ENCODE measurements at places on chromosomes 11 and 22.

GRCh38 chr22:29512031-29512430 is 32.0 kb downstream of the NEFH start:
- no peak for DNase-seq

GRCh38 chr11:14635546-14635945 is 8.1 kb upstream of the PDE3B start:
- DNase-seq, result no peak

GRCh38 chr11:58498464-58498863 is 9.4 kb downstream of the OR5B21 start:
- DNase-seq, result no peak

DNA sequence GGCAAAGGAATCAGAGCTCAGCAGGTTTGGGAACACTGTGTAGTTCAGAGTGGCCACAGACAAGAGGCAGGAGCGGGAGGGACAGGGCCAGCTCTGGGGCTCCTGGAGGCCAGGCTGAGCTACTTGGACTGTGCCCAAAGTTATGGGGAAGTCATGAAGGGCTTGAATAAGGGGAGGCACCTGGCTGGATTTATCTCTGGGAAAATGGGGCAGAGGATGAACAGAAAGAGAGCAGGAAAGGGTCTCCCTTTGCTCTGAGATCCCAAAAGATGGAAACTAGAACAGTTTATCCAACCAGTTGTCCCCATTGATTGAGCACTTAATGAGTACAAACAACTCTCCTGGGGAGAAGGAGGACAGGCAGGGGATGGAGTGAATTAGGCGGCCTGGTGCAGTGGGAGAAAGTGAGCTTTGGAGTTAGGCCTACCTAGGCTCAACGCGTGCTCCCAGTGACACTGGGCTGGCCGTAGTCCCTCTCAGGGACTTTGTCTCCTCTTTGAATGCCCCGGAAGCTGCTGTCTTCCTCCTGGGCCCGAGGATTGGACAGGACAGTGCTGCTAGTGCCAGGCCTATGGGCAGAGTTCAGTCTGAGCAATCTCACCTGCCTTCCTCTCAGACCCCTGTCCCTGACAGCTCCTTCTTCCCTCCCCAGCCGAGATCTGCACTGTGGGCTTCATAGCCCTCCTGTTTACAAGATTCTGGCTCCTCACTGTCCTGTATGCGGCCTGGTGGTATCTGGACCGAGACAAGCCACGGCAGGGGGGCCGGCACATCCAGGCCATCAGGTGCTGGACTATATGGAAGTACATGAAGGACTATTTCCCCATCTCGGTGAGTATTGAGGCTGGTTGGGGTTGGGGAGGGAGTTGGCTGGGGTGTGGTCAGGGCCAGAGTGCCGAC is 2.0 kb downstream of the MOGAT2 start:
- peak; percentile 53 for DNase-seq

DNA sequence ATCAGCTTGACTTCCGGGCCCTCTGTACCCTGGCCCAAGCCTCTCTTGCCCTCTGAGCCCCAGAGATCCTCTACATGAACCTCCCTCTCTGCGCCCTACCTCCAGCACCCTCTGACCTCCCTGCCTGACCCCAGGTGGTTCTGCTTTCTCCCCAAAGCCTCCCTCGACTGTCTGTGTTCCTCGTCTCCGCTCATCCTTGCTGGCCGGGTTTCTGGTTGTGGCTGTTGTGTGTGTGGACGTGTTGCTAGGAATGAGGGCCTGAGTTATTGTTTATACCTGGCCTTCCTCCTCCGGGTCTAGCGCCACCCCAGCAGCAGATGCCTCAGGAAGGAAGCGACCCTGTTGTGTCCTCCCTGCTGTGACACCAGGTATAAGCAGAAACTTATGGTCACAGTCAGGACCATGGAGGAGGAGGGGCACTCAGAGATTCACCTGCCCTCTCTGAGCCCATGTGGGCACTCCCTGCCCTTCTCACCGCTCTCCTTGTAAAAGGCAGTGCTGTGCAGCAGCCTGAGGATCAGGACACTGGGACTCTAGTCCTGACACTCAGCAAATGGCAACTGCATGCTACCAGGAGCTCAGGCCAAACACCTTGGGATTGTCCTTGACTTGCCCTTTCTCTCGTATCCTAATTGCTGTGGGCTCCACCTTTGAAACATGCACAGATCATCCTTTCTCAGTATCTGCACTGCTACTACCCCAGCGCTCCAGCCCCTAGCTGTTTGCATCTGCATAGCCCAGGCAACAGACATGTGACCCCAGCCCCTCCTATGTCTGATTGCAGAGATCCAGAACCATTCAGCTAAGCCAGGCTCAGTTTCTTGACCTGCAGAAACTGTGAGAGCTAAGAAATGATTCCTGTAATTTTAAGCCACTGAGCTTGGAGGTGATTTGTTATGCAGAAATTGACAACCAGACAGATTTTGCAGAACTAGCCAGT is 140.1 kb downstream of the ST3GAL4 start:
- peak; percentile 25 for DNase-seq

DNA sequence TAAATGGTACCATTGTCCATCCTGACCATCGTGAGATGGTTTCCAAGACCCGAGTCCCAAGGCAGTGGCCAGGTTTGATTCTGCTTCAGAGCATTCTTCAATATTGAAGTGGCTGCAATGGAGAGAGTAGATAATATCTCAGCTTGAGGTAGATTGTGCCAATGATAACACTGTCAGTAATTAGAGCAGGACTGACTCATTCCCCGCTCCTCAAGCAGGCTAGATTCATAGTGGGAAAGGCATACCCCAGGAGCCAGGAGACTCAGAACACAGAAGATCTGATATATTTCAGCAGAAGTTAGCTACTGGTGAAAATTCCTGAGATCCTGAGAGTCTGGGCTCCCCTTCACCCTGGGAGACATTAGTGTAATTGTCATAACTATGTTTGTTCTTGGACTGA is 55.6 kb upstream of the LARGE1 start:
- DNase-seq, result no peak

DNA sequence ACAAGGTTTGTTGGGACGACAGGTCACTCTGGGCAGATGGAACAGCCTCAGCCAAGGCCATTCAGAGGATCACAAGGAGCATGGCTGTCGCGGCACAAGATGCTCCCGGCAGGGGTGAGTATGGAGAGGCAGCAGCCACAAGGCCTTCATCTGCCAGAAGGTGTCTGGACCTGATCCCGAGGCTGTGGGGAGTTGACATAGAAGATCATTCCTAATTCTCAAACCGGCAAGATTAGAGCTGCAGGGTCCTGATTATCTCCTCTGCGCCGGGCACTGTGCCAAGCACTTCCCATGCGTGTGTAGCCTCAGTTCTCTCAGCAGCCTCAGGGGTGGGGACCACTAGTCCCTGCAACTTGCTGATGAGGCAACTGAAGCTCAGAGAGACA is 32.3 kb upstream of the RFPL3 start:
- peak; percentile 27 for DNase-seq

- no peak for DNase-seq
Measured at GRCh38 chr11:129943036-129943435, 47.7 kb upstream of the NFRKB start.

DNA sequence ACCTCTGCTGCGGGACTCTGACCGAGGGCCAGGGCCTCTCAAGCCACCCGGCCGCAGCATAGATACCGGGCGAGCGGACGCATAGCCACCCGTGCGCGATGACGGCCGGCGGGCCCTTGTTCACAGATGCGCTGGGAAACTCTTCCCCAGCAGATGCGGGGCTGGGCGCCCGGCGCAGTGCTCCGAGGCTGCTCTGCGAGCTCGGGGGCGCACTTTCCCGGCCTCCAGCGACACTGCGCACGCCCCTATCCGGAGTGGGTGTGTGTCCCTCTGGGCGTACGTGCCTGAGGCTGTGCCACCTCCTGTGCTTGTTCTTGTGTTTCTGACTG is 104.7 kb upstream of the E2F8 start:
- peak; percentile 75 for DNase-seq

DNA sequence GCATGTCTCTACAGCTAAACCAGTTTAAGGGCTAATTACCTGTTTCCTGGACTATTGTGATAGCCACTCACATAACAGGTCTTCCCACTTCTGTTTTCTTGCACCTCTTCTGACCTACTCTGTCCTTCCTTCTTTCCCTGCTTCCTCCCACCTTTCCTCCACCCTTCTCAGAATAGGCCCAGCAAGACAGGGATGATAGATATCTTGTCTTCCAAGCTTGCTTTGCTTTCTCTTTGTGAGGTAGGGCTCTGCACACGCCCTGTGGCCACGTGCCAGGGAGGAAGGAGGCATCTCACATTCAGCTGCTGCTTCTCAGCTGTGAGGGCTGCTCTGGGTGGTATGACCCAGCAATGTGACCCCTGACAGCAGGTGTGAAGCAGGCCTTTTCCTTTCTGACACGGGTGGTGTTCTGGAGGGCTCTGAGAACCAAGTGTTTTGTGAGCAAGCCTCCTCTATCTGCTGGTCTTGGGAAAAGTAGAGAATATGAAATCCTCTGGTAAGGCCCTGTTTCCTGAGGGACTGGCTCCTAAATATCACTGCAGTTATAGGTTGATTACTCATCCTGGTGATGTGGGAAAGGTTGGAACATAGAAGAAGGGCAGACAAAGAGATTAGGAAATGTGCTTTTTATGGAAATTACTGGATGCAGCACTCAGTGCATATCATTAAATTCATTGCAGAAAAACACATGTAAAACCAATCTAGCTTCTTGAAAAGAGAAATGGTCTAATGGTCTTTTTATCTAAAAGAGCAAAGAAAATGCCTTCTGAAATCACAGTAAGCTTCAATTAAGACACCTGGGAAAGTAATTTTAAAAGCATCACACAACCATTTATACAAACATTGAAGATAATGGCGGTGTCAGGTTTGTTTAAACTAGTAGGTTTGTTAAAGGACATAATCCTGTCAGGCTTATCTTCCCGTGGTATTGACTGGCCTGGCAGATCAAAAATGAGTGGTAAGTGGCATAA is 8.5 kb downstream of the AMOTL1 start:
- no peak for DNase-seq

DNA sequence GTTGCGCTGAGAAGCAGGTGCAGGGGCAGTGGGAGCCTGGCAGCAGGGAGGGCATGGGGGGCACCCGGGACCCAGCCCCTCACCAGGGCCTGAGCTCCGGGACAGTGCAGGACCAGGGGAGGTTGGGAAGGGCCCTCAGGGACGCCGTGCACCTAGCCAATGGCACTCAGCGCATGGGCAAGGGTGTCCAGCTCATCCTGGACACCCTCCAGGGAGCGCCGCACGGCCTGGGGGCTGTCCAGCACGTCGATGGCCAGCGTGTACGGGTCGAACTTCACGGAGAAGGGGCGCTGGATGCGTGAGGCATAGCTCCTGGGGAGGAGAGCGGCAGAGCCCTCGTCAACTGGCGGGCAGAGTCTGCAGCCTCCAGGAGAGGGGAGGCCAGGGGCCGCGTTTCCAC is 3.1 kb upstream of the INS start:
- no peak for DNase-seq

- no peak for DNase-seq
Measured at GRCh38 chr11:103904324-103904667, 132.1 kb upstream of the DDI1 start.

- DNase-seq, result no peak
Measured at GRCh38 chr11:90635886-90636285, 413.0 kb upstream of the CHORDC1 start.

DNA sequence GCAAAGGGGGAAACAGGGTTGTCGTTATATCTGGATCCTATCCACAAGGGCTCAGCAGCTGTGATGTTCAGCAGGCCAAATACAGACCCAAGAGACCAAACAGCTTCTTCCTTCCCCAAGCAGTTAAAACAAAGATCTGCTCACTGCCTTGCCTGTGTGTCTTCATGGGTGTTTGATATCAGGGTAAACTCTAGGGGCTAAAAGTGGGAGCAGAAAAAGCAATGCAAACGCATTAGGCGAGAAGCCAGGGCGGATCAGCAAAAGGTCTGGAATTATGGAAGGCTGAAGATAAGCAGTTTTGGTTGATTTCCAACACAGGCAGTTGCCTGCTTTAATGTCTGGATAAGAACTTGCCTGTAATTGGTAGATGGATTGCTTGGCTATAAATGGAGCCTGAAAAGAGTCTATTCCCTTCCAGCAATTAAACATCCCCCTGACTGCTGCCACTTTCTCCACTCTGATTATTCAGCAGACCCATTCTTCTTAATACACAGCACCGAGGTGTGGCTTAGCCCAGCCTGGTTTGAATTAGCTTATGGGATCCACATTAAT is 126.3 kb downstream of the COMMD9 start:
- no peak for DNase-seq

DNA sequence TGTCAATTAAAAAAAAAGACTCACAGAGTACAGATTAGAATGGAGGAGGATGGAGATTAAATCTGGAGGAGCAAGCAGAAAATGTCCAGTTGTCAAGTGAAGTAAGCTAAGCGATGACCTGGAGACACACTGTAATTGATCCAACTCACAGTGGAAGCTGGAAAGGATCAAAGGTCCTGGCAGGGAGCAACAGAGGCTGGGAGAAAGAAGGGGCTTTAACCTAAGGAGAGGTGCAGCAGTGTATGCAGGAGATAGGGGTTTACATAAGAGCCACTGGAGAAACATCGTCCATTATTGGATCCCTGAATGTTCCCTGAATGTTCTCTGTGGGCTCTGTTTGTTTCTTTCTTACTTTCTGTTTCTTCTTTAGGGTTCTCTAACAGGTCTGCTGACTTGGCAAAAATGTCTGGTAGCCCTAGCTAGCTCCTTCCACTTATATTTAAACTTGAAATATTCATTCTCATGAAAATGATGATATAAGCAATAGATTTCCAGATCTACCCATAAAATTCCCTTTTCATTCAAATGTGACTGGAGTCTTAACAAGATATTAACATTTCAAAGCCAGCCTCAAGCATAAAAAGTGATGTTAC is 30.1 kb upstream of the CAT start:
- no peak for DNase-seq

DNA sequence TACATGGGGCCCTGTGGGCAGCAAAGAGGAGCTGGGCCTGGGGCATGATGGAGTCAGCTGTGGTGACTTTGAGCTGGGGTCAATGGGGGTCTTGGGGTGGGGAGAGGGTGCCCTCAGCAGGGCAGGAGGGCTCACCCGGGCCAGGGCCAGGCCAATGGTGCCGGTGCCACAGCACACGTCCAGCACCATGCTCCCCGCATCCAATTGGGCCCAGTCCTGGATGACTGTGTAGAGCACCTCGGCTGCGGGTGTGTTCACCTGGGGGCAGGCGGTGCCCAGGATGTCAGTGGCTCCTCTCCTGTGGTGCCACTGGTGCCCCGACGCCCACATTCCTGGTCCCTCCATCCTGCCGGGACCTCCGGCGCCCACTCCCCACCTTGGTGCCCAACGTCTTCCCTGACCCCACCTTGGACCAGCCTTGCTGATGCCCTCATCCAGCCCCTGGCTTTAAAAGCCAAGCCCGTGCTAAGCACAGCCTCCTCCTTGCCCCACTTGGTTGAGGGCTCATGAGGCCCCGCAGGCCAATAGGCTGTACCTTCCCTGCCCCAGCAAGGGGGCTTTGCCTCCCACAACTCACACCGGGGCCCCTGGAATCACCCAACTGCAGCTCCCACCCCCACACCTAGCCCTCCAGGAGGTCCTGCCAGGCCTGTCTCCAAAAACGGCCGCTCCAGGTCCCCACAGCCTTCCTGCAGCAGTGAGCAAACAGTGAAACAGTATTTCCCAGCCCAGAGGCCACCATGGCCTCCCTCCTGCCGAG is 2.2 kb upstream of the RANBP1 start:
- peak; percentile 47 for DNase-seq
